ENCODE measurements at places on chromosomes 5 and 9. TPM values are rescaled to one million over a fixed set of nuclear protein-coding genes. Genes with fewer than 3 reads are reported as not detected.

The PLGRKT gene
- 11.4 TPM for total RNA-seq

The ARL14EPL gene
- not detected for total RNA-seq

The SPINK1 gene
- not detected for total RNA-seq

The MEIKIN gene
- not detected for total RNA-seq

The SCAMP1 gene
- 23.4 TPM for total RNA-seq

The ACER2 gene
- 9.4 TPM for total RNA-seq

The TMEM215 gene
- not detected for total RNA-seq

The PCDHGA7 gene
- 3.0 TPM for total RNA-seq

The HEMGN gene
- total RNA-seq: 1.0 TPM

The GABRA1 gene
- total RNA-seq: not detected

The IRGM gene
- total RNA-seq: 0.17 TPM

The PCDHGB5 gene
- total RNA-seq: 9.7 TPM

The CYLC2 gene
- total RNA-seq: not detected

The SIGMAR1 gene
- 33.5 TPM for total RNA-seq

The THBS4 gene
- total RNA-seq: 0.44 TPM

The SPATA31A3 gene
- not detected for total RNA-seq

The RLN2 gene
- total RNA-seq: 0.61 TPM

The TMEM174 gene
- total RNA-seq: not detected
